ENCODE measurements at places on chromosomes 1 and 21.

GRCh38 chr21:26546446-26547097 is 26.5 kb downstream of the CYYR1 start:
- DNase-seq: no peak

GRCh38 chr1:18661404-18662285 is 31.0 kb downstream of the PAX7 start:
- DNase-seq: no peak

DNA sequence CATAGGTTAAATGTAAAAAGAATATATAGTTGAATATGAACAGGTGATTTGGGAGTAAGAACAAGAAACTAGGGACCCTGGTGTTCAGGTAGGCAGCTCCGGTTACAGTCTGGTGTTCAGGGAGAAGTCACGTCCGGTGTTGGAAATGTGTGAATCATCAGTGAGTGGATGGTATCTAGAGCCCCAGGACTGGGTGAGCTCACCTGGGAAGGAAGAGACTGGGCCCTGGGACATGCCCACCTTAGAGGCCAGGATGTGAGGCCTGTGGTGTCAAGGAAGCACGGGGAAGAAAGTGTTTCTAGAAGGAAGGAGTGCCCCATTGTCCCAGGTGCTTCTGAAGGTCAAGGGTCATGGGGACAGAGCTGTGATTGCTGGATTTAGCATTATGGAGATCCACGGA is 1.5 kb upstream of the GJB3 start:
- no peak for DNase-seq

- no peak for DNase-seq
Observed at GRCh38 chr1:110951161-110951560, 12.6 kb downstream of the LRIF1 start.

DNA sequence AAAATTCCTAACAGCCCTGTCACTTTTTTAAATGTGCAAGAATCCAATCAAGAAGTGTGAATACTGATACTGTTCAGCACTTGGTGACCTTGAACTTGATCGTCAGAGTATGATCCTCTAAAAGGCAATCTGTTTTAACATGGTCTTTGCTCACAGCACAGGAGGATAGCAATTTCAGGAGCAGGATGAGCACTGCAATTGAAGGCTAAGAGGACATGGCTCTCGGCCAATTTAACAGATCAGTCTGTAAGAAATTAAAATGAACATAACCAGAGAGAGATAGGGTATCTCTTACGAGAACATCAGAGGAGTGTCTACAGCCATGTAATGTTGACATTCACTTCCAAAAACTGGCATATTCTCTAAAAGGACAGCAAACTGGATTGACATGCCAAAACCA is 243.1 kb downstream of the LTN1 start:
- DNase-seq: no peak

GRCh38 chr1:27201295-27201694 is 33.1 kb upstream of the WDTC1 start:
- DNase-seq: no peak

- DNase-seq: no peak
Observed at GRCh38 chr1:73943270-73943669, 254.7 kb downstream of the LRRIQ3 start.

- DNase-seq: no peak
Observed at GRCh38 chr1:99374109-99374508, 109.8 kb downstream of the PLPPR4 start.

DNA sequence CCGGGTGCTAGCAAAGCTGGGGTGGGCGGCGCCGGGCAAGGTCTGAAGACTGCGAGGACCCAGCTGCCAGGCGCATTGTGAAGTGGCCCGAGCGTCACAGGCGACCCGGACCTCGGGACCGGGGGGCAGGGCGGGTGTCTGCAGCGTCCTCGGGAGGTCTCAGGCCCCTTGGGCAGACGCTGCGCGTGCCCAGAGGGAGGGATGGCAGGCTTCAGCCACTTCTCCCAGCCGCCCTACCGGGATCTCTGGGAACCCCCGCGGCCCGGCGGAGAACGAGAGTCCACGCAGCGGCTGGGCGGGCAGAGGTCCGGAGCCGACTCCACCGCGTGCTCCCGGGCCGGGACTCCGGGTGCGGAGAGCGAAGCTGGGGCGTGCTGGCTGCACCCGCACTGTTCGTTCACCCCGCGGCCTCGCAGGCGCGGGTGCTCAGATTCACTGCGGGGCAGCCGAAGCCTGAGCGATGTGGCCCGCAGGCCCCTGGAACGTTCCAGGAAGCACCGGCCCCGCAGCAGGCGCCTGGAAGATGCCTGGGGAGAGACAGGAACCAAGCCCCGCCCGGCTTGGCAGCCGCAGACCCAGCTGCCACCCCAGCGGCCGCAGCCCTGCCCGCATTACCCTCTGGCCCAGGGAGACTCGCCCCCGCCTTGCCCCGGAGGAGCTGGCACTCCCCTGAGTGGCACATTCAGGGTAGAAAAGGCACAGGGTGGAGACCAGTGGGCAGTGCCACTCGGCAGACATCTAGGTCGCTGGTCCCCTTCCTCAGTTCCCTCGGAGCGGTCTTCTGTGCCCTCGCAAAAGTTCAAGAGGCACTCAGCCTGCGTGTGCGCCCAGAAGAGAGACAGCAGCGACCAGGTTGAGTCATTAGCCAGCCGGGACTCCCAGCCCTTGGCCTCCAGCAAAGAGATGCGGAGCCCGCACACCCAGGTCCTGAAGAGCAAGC is at the start of gene CCDC185:
CCDC185 (plus strand) TSS at position 141 of the 940 bp plus-strand sequence; CDS start at position 202, 61 bp downstream.
- DNase-seq: no peak

GRCh38 chr1:168645721-168646120 is 69.3 kb downstream of the XCL1 start:
- DNase-seq: no peak

- DNase-seq: no peak
Observed at GRCh38 chr1:24142546-24143534, at the start of gene IL22RA1. TSS of gene IL22RA1 (minus strand) at chr1:24143140. CDS start at chr1:24143082, 58 bp downstream.

DNA sequence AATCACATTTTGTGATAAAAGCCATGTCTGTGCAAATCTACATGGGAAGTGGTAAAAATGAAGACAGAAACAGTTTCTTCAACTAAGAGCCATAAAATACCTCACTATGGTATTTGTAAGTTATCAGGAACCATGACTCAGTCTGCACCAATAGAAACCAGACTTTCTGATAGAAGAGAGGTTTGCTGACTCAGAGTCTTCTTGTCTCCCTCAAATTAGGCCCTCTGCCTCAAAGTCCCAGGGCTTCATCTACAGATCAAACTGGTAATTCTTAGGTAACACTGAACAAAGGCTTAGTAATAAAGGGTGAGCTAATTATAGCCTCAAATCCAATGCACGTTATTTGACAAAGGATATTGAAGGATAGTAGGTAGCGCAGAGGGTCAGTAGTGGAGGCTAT is 30.9 kb upstream of the SSX2IP start:
- DNase-seq: no peak

- no peak for DNase-seq
Observed at GRCh38 chr1:118149799-118150198, 35.2 kb downstream of the SPAG17 start.

DNA sequence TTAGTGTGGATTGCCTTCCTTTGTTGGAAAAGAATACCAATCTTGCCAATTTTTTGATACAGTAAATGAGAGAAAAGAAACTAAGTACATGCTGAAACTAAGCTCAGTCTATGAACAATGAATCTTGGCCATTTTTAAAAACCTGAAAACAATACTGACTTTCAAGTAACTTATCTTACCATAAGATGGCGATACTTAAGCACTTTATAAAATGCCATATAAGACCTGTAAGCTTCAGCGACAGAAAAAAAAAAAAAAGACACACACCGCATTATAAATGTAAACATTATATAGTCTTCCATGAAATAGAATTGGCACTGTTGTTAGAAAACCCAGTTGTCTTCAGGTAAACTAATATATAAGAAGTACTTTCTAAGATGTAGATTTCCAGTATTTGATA is 3.0 kb downstream of the OLFM3 start:
- no peak for DNase-seq

- DNase-seq: no peak
Observed at GRCh38 chr1:46606255-46606965, 2.3 kb upstream of the MKNK1 start.

DNA sequence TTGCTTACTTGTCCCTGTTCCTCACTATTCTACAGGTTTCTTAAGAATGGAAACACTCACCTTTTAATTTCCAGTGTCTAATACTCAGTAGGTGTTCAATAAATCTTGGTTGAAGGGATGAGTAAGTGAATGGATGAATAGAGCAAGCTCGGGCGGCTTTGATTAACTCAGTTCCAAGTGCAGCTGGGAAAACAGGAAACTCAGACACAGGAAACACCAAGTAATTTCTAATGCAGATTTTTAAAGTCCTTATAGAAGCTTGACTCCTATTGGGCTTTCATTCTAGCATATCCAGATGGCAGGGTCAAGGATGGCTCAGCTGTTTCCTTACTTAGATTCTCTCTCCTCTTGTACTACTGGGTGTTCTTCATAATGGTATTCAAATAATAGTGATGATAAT is 14.0 kb downstream of the CAMK1G start:
- no peak for DNase-seq

DNA sequence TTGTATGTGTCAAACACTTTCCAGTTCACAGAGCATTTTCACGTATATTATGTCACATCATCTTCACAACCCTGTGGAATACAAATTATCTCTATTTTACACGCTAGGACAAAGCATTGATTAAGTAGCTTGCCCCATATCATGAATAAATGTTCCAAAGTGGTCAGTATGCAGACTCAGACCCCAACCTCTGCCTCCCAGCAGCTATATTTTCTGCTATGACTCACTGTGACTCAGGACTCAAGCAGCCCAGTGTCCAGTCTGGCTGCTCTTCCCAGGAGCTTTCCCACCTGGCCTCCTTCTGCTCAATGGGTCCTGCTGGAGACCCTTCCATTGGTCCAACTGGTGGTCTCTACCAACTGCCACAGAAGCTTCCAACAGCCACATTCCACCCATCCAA is 56.0 kb upstream of the RAP1A start:
- DNase-seq: no peak

DNA sequence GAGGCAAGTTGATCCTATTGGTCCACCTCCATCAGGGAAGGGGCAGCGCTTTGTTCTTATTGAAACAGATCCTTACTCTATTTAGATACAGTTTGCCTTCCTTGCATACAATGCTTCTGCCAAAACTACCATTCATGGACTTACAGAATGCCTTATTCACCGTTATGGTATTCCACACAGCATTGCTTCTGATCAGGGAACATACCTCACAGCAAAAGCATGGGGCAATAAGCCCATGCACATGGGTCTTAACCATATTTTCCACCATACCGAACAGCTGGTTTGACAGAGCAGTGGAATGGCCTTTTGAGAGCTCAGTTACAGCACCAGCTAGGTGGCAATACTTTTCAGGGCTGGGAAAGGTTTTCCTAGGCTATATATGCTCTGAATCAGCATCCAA is 544.8 kb upstream of the ADGRL4 start:
- DNase-seq: no peak

GRCh38 chr1:47479664-47480063 is 41.8 kb downstream of the FOXD2 start:
- DNase-seq: no peak

DNA sequence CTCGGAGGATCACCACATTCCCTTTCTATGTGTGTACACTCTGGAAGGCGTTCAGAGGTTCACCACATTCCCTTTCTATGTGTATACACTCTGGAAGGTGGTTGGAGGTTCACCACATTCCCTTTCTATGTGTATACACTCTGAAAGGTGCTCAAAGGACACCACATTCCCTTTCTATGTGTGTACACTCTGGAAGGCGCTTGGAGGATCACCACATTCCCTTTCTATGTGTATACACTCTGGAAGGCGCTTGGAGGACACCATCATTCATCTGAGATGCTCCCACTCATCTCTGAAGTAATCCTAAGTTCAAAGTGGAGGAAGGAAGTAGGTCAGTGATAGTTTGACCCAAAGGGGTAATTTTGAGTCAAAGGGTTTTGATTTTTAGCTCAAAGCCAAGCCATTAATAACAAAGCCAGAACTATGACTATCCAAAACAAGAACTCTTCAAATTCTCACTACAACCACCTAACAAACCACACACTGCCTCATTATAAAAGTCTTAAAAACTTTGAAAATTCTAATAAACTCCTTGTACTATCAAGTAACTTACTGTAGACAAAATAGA is 32.9 kb downstream of the NRIP1 start:
- DNase-seq: no peak

DNA sequence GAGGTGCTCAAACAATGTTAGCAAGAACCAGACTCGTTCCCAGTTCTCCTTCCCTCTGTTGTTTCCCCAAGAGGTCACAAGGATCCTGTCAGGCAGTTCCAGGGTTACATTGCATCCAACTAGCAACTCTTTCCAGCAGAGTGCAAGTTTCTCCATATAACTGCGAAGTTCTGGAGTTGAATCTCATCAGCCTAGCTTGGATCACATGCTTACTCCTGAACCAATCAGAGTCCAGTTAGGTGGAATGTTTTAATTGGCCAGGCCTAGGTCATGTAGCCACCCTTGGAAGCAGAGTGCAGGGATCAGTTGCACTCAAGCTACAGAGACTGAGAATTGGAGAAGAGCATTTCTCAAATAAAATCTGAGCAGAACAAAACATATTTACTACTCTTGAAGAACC is 15.9 kb upstream of the PIK3R3 start:
- no peak for DNase-seq

- no peak for DNase-seq
Observed at GRCh38 chr1:108742253-108742652, 4.2 kb upstream of the STXBP3 start.

All from GOT3 (cell line).